ENCODE measurements at places on chromosomes 5 and 9.

GRCh38 chr5:93622240-93622885 lies 39.3 kb downstream of the NR2F1 start:
- DNase-seq = no peak

- no peak for DNase-seq
Measured at GRCh38 chr5:108686676-108687075, 61.0 kb upstream of the FER start.

- no peak for DNase-seq
Measured at GRCh38 chr9:95078511-95078910, 239.0 kb downstream of the FANCC start.

DNA sequence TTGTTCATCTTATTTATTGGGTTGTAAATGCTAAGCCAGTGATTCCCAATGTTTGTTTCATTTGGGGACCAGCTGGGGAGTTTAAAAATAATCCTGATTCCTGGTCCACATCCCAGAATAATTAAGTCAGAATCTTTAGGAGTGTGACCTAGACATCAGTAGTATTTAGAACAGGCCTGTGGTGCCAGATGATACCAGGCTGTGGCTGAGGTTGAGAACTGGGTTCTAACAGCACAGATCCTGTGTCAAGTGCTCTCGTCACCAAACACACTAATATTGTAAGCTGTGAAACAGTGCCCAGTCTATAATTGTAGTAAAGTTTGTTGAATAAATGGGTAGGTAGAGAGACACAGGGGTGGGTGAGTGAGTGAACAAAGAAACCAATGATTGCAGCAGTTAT lies 172.1 kb upstream of the PPP1R2B start:
- no peak for DNase-seq

GRCh38 chr9:33781736-33782135 lies 13.6 kb upstream of the PRSS3 start:
- no peak for DNase-seq

DNA sequence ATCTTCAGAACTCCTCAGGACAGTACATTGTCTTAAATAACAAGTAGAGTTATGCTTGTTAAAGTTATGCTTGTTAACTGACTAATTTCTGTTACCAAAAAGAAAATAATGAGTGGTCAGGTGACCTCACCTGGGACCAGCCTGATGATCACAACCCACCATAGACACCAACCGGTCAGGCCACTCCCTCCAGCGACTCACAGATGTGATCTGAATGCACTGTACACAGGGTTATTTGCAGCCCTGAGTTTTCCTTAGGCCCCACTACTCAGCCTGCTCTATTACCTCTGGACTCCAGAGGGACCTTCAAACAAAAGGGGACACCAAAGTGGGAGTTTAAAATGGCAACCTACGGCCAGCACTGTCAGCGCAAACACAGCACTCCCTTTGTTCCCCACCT lies 55.3 kb downstream of the ARSB start:
- DNase-seq = no peak

GRCh38 chr9:137951107-137951506 lies 73.5 kb downstream of the CACNA1B start:
- no peak for DNase-seq

GRCh38 chr5:108747774-108748400 lies at the start of gene FER:
TSS of gene FER (plus strand) at chr5:108747897. CDS start at chr5:108798183, 50,286 bp downstream.
- DNase-seq = no peak

DNA sequence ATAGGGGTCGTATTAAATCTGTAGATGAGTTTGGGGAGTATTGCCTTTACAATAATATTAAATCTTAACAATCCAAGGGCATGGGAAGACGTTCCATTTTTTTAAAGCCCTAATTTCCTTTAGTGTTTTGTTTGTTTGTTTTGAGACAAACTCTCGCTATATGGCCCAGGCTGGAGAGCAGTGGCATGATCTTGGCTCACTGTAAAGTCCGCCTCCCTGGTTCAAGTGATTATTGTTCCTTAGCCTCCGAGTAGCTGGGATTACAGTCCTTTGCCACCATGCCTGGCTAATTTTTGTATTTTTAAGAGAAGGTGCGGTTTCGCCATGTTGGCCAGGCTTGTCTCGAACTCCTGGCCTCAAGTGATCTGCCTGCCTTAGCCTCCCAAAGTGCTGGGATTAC lies 19.9 kb downstream of the NIPBL start:
- no peak for DNase-seq

DNA sequence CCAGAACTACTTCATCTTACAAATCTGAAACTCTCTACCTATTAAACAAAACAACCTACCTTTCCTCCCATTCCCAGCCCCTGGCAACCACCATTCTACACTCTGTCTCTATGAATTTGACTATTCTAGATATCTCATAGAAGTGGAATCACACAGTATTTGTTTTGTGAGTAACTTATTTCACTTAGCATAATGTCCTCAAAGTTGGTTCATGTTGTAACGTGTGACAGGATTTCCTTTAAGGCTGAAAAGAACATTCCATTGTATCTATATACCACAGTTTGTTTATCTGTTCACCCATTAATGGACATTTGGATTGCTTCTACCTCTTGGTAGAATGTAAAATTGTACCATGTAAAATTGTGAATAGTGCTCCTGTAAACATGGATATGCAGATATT lies 70.1 kb upstream of the NXNL2 start:
- DNase-seq = no peak

DNA sequence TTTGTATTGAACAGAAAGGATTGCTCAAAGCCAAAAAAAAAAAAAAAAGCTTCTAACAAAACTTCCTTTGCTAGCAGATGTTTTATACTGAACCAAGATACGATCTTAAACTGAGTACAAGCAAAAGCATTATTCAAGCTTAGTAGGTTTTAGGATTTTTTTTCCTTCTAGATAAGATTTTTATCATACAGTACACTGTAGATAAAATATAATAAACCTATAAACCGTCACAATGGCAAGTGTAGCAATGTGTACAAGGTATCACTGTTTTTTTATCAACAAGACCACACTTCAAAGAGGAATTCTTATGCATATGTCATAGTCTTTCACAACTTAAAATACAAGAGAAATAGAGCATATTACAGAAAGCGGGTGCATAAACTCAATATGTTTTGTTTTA lies 56.5 kb upstream of the TRPM3 start:
- no peak for DNase-seq

DNA sequence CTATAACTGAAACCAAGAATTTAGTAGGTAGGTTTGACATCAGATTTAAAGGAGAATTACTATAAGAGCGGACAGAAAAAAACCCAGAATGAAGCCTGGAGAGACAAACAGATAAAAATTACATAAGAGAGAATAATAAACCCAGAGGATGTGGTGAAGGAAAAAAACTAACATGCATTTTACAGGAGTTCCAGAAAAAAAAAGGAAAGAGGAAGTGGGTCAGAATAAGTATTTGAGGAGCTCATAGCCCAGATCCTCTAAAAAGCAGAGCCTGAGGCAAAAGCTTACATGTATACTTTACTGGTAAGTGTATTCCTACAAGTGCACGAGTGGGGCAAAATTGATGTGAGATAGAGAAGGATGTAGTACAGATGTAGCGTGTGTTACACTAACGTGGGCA lies 43.1 kb upstream of the NAA35 start:
- no peak for DNase-seq

GRCh38 chr5:83922699-83923098 lies 202.0 kb upstream of the HAPLN1 start:
- no peak for DNase-seq

- DNase-seq = no peak
Measured at GRCh38 chr5:24703934-24704333, 59.2 kb upstream of the CDH10 start.
